Neural progenitor cell (in vitro differentiated cells): ENCODE measurements at places on chromosomes 16 and 17.

DNA sequence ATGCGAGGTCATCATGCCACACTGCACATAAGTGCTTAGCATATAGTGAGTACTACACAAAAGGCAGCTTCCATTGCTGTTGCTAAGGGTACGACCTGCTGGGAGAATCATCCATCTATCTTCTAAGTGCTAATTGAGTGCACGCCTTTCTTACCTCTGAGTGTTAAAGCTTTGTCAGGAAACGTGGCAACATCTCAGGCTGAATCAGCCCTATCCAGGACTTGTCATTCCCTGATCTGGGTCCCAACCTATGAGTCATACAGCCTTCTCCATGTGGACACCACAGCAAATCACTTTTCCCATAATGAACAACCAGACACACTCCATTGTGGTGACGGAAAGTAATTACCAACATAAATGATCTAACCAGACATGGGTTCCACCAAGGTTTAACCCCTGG lies 201.1 kb upstream of the MAF start:
- no peak overlapping the region for H3K27ac ChIP-seq
- DNase-seq = no peak
- H3K27me3 ChIP-seq = no peaks in the 10 kb centered on the region
- H3K4me1 ChIP-seq = peaks cover 14% of the 10 kb centered on the region

- no peaks in the 10 kb centered on the region for H3K4me1 ChIP-seq
- no peak overlapping the region for H3K4me3 ChIP-seq
- no peak overlapping the region for H3K27ac ChIP-seq
- no peaks in the 10 kb centered on the region for H3K36me3 ChIP-seq
- DNase-seq = no peak
Measured at GRCh38 chr16:8103649-8104289, 486.5 kb downstream of the TMEM114 start.

GRCh38 chr17:65130832-65131231 lies 6.3 kb upstream of the RGS9 start:
- H3K27ac ChIP-seq = no peak overlapping the region
- H3K4me1 ChIP-seq = no peaks in the 10 kb centered on the region
- no peak for DNase-seq
- peaks cover 9% of the 10 kb centered on the region for H3K27me3 ChIP-seq
- no peak overlapping the region for H3K4me3 ChIP-seq

GRCh38 chr17:77131904-77132303 lies 8.9 kb upstream of the SEC14L1 start:
- H3K4me1 ChIP-seq = peaks cover 12% of the 10 kb centered on the region
- no peaks in the 10 kb centered on the region for H3K27me3 ChIP-seq
- H3K4me3 ChIP-seq = no peak overlapping the region
- no peaks in the 10 kb centered on the region for H3K36me3 ChIP-seq
- H3K27ac ChIP-seq = no peak overlapping the region

- no peaks in the 10 kb centered on the region for H3K27me3 ChIP-seq
- peaks cover 15% of the 10 kb centered on the region for H3K4me1 ChIP-seq
Measured at GRCh38 chr16:19809121-19809635, 75.5 kb downstream of the GPRC5B start.
